ENCODE measurements at places on chromosomes 5 and 9.

- no peak for DNase-seq
Observed at GRCh38 chr5:115414406-115415142, 118.1 kb upstream of the CCDC112 start.

DNA sequence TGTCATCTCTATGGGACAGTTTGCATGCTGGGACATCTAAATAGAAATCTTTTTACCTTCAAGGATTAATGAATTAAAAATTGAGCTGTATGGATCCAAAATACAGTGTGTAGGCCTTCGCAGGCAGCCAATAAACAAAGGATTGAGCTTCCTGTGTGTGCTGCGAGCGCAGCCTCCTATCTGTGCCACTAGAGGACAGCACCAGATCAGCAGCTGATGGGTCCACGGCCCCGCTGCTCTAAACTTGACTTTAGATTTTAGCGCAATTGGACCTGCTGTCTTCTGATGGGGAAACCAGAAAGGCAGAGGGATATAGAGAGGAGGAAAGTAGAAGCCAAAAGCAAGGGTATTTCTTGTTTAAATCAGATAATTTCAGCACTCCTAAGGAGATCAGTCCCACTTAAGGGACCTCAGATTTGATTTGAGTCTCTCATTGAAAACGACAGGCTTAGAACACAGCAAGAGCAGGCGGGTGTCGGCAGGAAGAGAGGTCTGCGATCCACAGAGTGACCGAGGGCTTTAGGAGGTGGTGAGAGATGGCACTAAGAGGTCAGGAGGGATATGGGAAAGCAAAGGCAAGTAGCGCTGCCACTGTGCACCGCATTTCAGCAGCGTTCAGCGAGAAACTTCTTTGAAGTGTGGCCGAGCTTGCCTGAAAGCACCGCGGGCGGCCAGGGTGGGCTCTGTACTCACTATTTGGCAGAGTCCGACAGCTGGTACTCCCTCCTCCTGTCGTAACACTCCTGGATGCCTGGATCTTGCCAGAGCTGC is 214.3 kb downstream of the GNA14 start:
- peak; percentile 6 for DNase-seq

- DNase-seq = no peak
Observed at GRCh38 chr9:79061752-79062616, 509.8 kb upstream of the TLE4 start.

DNA sequence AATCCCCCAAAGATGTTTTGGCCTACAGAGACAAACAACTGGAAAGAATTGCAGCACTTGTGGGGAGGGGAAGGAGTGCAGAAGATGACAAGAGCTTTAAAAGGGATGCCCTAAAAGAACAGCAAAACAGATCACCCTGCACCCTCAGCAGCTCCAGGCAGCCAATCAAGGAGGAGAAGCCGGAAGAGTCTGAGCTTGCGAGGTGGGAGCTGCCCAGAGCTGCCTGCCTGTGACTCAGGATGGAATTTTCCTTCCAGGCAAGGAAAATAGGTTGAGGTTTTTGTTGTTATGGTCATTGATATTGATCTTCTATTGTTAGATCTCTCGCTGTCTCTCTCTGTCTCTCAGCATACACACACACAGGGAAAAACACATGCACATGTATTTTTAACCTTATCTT is 70.3 kb upstream of the MAP1B start:
- no peak for DNase-seq

DNA sequence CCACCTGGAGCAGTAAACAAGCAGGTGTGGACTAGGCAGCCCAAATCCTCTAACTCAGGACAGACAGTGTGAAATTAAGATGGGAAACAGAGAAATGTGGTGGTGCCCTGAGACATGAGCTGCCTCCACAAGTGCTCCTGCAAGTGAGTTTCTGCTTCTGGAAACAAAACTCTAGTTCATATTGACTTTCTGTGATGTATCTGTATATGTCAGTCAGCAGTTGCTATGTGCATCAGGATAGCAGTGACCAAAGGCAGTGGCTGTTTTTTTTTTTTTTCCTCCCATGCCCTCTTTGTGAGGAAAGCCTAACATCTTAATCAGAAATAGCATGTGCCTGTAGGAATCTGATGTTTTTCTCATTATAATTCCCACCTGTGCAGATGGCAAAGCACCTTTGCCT is 318.4 kb upstream of the SEMA6A start:
- no peak for DNase-seq

DNA sequence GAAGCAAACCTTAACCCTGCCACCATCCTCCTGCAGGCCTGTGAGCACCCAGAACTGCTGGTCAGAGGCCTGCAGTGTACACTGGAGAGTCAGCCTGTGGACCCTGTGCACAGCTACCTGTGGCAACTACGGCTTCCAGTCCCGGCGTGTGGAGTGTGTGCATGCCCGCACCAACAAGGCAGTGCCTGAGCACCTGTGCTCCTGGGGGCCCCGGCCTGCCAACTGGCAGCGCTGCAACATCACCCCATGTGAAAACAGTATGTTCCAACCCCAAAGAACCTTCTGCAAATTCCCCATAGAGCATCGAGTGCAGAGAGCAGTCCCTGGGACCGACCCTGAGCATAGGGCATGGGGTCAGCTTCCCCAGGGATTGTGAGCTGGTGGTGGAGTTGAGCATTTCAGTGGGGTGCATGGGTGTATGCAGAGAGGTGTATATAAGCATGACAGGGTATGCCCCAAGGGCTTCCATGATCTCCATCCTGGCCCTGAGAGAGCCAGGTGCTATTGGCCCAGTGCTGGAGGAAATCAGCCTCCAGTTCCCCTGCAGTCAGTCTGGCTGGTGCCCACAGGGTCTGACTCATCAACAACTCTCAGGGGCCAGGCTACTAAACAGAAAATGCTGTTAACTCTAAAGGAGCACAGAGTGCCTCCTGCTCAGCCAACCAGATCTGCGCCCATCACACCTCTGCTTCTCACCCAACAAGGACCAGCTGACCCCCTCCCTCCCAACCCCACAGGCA is 126.2 kb downstream of the SAXO1 start:
- no peak for DNase-seq

DNA sequence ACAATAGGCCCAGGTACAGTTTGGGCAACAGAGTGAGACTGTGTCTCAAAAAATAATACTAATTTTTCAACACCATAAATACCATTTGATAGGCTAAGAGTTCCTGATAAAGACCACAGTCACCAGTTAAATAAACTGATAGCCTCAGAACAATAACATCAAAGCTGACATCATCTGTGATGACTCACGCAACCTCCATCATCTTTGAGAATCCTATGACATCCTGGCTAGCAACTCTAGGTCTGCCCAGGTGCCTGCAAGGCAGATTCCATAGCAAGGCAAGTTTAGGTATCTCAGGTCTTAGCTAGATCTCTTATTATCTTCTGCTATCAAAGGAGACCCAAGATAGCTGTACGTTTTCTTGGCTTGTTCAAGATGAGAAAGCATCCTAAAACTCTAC is 30.5 kb upstream of the UBAP2 start:
- DNase-seq = no peak

- DNase-seq = no peak
Observed at GRCh38 chr9:109699019-109699418, 81.0 kb upstream of the PALM2AKAP2 start.

DNA sequence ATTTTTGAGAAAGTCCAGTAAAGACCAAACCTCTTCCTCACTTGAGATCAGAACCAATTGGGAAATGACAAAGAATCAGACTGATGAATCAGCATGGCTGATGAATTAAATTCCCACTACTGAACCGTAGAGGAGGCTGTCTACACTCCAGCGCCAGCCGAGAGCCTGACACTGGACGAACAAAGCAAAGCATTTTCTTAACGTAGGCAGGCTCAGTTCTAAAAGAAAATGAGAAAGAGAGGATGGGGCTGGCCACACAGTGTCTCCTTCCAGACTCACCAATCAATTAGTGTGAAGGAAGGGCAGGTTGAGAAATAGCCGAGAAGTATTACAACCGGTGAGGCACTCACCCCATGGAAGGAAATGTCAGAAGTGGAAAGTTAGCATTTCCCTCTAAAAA is 49.4 kb downstream of the ITGA1 start:
- no peak for DNase-seq

DNA sequence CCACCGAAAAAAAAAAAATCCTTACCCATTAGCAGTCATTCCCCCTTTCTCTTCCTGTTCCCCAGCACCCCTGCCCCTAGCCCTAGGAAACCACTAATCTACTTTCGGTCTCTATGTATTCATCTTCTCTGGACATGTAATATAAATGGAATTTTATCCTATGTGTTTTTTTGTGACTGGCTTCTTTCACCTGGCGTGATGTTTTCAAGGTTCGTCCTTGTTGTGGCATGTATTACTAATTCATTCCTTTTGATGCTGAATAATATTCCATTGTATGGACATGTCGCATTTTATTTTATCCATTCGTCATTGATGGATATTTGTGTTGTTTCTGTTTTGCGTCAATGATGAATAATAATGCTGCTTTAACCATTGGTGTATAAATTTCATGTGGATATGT is 42.8 kb upstream of the SH3GL2 start:
- no peak for DNase-seq

GRCh38 chr9:133957328-133957727 is 34.8 kb downstream of the VAV2 start:
- DNase-seq = no peak

DNA sequence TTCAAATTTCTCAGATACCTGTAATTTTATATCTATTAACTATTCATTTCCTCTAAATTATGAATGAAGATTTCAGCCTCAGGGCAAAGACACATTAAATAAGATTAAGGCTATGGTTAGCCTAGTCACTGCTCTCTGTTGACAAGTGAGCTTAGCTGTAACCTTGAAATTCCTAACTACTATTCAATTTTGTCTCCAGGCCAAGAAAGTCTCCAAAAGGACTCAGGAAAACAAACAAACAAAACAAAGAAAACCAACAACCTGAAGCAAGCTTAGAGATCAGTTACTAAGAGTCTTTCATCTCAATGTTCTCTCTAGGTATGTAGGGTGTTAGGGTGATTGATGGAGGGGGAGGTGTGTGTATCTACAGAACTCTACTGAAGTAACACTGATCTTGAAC is 9.6 kb upstream of the CTNNAL1 start:
- DNase-seq = no peak
